ENCODE measurements at places on chromosomes 12 and 14.

GRCh38 chr14:29461101-29461500 is 466.5 kb downstream of the PRKD1 start:
- DNase-seq, result no peak
- H3K4me3 ChIP-seq, result no peak overlapping the region

DNA sequence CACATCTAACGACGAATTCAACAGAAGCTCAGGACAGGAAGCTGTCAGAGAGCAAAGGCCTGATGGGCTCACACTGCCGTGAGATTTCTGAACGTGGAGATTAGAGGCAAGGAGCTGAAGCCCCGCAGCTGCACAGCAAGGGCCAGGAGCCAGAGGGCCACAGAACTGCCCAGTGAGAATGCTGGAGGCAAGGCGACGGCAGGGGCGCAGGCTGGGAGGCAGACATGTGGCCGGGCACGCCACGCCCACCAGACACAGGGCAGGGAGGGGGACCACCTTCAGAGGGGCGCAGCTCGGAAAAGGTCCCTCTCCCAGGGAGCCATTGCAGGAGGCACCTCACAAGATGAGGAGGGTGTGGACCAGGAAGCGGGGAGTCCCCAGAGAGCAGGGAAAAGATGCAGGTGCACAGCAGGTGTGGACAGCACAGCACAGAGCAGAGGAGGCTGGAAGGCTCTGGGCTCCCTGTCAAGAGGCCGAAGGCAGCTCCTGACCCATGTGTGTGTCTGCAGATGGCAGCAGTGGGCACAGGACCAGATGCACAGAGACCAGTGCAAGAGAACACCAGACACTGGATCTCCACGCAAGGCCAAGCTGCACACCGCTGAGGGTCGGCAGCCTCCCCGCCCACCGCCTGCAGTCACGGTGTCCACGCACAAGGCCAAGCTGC is 23.0 kb downstream of the BTBD6 start:
- DNase-seq, result no peak
- H3K27ac ChIP-seq, result no peak overlapping the region
- H3K36me3 ChIP-seq, result peaks cover 6% of the 10 kb centered on the region
- H3K4me3 ChIP-seq, result no peak overlapping the region
- H3K4me1 ChIP-seq, result peaks cover 17% of the 10 kb centered on the region

DNA sequence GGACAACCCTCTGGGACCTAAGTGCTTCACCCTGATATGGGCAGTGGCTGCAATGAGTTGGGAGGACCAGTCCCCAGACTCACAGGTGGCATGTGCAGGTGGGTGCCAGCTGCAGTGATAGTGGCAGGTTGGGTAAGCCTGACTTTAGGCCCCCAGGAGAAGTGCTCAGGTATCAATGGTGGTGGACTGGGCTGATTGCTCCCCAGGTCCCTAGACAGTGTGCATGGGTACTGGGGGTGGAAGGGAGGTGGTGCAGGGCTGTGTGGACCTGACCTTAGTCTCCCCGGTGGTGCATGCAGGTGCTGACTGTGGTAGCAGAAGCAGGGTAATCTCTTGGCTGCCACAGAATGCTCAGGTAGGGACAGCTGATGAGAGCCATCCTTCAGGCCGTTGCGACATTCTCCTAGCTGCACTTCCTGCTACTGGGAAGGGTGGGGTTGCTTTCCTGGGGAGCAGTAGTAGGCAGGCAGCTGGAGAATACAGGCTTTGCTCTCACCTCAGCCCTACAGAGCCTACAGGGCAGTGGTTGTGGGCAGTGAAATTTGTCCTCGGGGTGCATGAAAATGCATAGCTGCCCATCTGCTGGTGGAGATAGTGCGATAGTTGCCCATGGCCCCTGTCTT is 33.3 kb upstream of the CCND2 start:
- H3K36me3 ChIP-seq, result peaks cover 6% of the 10 kb centered on the region
- no peak overlapping the region for H3K4me3 ChIP-seq
- H3K27me3 ChIP-seq, result peaks cover 23% of the 10 kb centered on the region
- DNase-seq, result no peak
- H3K27ac ChIP-seq, result no peak overlapping the region

DNA sequence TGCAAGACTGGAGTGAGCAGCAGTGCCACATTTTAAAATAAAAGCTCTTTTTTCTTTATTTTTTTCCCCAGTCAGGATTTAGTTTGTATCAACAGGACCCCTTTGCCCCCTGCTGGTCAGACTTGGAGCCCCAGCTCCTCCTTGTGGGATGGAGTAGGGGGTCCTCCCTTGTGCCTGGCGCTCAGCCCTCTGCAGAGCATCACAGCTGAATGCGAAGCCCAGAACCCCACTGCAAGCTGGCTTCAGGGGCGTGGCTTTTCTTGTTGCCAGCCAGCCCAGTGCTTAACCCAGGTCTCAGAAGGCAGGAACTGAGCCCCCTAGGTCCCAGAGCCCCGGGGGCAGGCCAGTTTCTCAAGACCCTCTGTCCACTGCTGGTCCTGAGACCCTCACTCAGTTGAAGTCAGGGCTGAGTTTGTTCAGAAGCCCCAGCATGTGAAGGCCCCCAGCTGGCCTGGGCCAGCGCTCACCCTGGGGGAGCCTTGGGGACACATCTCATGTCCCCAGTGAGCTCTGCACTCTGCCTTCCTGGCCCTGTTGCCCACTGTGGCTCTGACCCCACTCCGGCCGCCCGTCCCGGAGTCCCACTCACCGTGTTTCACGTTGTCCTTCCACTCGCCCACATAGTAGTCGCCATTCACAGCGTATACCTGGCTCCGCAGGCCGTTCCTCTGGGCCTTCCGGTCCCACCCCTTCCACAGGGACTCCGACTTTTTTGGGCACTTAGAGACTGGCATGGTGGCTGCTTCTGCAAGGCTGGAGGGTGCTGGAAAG is 519 bp downstream of the MORN3 start:
- H3K4me1 ChIP-seq, result peaks cover 38% of the 10 kb centered on the region
- peak; percentile 40 for DNase-seq
- peaks cover 2% of the 10 kb centered on the region for H3K36me3 ChIP-seq
- no peaks in the 10 kb centered on the region for H3K27me3 ChIP-seq
- H3K27ac ChIP-seq, result peak overlapping the region; percentile 100

DNA sequence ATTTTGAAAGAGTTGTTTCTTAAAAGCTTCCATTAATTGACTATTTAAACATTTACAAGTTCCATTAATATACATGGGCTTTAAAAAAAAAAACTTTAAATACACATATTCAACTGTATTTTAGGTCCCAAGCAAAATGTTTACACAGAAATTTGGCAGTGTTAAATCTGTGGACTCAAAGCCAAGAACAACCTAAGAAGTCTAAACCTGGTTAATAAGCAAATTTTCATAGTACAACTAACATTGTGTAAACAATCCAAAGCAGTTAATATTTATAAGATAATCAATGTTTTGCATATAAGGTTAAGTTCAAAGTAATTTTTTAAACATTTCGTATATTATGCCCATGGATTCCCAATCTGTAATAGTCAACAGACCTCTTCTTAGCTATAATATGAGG is 77.0 kb downstream of the EPS8 start:
- DNase-seq, result no peak
- H3K4me1 ChIP-seq, result peaks cover 2% of the 10 kb centered on the region
- H3K27ac ChIP-seq, result no peak overlapping the region
- no peaks in the 10 kb centered on the region for H3K36me3 ChIP-seq
- H3K27me3 ChIP-seq, result peaks cover 19% of the 10 kb centered on the region

DNA sequence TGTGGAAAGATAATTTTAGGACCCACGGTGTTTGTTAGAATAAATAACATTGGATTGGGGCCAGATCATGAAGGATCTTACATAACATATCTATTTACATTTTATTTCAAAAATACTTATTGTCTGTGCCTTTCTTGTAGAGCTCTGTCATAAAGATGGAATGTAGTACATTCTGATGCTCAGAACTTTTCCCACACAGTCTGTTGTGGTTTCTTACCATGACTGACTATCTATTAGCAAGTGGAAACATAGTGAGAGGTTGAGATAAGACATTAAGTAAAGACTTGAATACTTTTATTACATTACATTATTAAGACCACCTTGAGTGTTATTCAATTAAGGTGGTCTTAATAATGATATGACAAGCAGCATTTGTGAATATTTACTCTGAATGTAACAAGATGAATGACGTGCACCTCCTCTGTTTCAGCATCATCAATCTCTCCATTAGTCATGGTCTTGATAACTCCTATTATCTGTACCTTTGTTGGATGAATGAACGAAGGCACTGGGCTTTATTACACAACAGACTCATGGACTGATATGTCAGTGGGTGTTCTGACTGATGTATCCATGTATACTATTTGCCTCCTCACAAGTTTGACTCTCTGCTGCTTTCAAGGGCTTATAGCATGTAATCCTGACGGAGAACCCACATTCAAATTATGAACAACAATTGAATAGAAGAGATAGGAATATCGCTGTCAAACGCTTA is 883.0 kb upstream of the FLRT2 start:
- no peaks in the 10 kb centered on the region for H3K36me3 ChIP-seq
- no peak overlapping the region for H3K27ac ChIP-seq
- H3K4me3 ChIP-seq, result no peak overlapping the region
- H3K27me3 ChIP-seq, result no peaks in the 10 kb centered on the region

DNA sequence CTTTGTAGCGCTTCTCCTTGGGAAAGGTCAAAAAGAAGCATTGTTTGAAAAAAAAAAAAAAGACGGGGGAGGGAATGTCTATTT is at the start of gene LMO3:
Gene LMO3 (minus strand): TSS at position 46 of the 84 bp plus-strand sequence. CDS start 5,302 bp downstream, outside the sequence.
- H3K4me3 ChIP-seq, result no peak within 1 kb of the TSS
- no peak within 1 kb of the TSS for H3K27ac ChIP-seq
- no peak for DNase-seq
- no peaks in the 10 kb centered on the region for H3K36me3 ChIP-seq
- no peaks in the 10 kb centered on the region for H3K4me1 ChIP-seq

DNA sequence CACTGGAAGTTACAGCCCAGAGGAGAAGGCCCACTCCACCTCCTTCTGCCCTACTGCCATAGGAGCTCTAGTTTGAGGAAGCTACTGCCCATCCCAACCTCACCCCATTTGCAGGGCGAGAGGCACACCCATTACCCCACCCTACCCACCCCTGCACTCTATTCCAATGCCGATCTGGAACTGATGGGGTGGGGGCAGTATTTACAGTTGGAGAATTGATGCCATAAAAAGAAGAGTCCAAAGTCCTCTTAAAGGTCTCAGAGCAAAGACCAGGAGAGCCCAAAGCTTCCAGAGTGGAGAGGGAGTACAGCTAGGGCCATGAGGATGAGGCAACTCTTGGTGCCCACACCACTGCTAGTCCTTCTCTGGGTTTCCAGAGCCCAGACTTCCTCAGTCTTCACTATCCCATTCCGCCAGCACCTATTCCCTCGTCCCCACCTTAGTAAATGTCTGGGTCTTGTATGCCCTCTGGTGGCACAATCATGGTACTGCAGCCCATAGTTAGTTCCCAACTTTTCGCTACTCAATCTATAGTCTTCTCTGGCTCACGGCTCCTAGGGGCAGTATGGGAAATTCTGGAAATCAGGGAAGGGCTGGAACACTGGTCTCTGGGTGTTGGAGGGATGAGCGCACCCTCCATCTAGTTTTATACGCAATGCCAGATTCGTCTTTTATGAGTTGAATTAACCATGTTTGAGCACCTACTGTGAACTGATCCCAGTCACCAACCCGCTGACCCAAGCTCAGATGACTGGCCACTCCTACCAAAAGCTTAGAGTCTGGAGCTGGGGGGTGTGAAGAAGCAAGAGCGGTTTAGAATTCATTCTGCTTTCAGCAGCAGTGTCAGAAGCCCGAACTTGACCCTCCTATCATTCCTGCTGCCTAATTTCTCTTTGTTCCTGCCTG is 6.9 kb upstream of the ADCY6 start:
- H3K4me1 ChIP-seq, result peaks cover 8% of the 10 kb centered on the region
- DNase-seq, result peak; percentile 37
- H3K27ac ChIP-seq, result no peak overlapping the region
- peaks cover 11% of the 10 kb centered on the region for H3K27me3 ChIP-seq

DNA sequence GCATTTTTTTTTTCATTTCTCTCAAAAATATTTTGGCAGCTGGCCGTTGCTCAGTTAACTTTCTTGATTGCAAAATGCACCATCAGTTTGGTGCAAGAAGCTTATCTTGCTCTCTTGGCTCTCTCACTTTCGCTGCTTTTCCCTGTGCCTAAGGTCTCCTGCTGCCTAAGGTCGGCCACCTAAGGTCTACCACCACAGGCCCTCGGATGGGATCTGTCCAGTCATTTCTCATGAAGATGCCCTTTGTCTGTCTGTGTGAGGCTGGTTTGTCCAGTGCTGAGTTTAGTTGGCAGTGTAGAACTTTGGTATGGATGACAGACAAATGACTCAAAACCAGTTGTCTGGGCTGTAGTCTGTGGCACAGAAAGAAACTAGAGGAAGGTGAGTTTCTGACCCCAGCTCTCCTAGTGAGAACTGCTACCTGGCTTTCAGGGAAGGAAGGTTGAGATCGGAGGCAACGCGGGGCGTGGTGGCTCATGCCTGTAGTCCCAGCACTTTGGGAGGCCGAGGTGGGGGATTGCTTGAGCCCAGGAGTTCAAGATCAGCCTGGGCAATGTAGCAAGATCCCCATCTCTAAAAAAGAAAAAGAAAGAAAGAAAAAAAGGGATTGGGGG is 2.6 kb downstream of the MLXIP start:
- H3K27ac ChIP-seq, result peak overlapping the region; percentile 96
- H3K4me1 ChIP-seq, result peaks cover 41% of the 10 kb centered on the region
- no peaks in the 10 kb centered on the region for H3K27me3 ChIP-seq
- peak overlapping the region; percentile 97 for H3K4me3 ChIP-seq
- DNase-seq, result no peak

GRCh38 chr12:55717011-55718007 is 1.5 kb downstream of the BLOC1S1 start:
- H3K27ac ChIP-seq, result peak overlapping the region; percentile 98
- no peak for DNase-seq
- H3K4me1 ChIP-seq, result peaks cover 22% of the 10 kb centered on the region
- H3K36me3 ChIP-seq, result no peaks in the 10 kb centered on the region
- peak overlapping the region; percentile 98 for H3K4me3 ChIP-seq

DNA sequence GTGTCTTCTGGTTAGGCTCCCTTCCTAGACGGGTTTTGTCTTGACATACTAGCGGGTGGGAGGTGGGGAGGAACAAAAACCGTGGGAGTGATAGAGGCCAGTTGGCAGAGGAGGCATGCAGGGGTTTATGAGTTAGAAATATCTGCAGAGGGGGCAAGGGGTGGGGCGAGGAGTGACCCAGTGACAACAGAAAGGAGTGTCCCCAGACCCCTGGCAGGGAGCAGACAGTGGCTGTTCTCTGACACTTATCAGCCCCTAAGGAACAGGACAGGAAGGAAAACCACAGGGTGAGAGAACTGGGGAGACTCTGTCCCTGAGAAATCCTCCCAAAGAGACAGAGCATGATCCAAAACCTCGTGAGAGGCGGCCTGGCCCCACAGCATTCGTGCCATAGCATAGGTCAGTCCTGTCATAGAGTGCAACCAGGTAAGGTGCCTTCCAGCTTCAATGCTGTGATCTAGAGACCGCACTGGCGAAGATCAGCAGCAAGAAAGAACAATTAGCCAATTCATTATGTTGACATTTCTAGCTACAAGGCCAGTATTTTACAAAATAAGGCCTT is 141.4 kb downstream of the CRADD start:
- H3K27ac ChIP-seq, result no peak overlapping the region
- DNase-seq, result no peak

GRCh38 chr12:115341442-115341841 is 657.5 kb upstream of the TBX3 start:
- no peak for DNase-seq
- no peaks in the 10 kb centered on the region for H3K4me1 ChIP-seq
- no peaks in the 10 kb centered on the region for H3K27me3 ChIP-seq
- H3K4me3 ChIP-seq, result no peak overlapping the region
- no peaks in the 10 kb centered on the region for H3K36me3 ChIP-seq

- no peaks in the 10 kb centered on the region for H3K27me3 ChIP-seq
- no peak overlapping the region for H3K4me3 ChIP-seq
- H3K36me3 ChIP-seq, result no peaks in the 10 kb centered on the region
- no peak for DNase-seq
- H3K27ac ChIP-seq, result no peak overlapping the region
- H3K4me1 ChIP-seq, result no peaks in the 10 kb centered on the region
Observed at GRCh38 chr12:1395421-1395955, 198.9 kb downstream of the FBXL14 start.
